Ascending aorta (tissue), 2 donors: ENCODE measurements at places on chromosomes 4 and X.

GRCh38 chr4:40763228-40763716, 13.5 kb downstream of the NSUN7 start:
- no peaks in the 10 kb centered on the region for H3K36me3 ChIP-seq
- no peak for DNase-seq
- H3K27ac ChIP-seq: no peak overlapping the region
- no peaks in the 10 kb centered on the region for H3K27me3 ChIP-seq
- H3K4me3 ChIP-seq: no peak overlapping the region
- H3K4me1 ChIP-seq: no peaks in the 10 kb centered on the region

- no peaks in the 10 kb centered on the region for H3K4me1 ChIP-seq
- no peaks in the 10 kb centered on the region for H3K36me3 ChIP-seq
- H3K27ac ChIP-seq: no peak overlapping the region
- DNase-seq: no peak
- no peak overlapping the region for H3K4me3 ChIP-seq
- H3K27me3 ChIP-seq: no peaks in the 10 kb centered on the region
Observed at GRCh38 chr4:42293967-42294813, 103.1 kb upstream of the SHISA3 start.

GRCh38 chr4:171561419-171561818, 251.8 kb upstream of the GALNTL6 start:
- no peaks in the 10 kb centered on the region for H3K4me1 ChIP-seq
- no peaks in the 10 kb centered on the region for H3K36me3 ChIP-seq
- no peak overlapping the region for H3K4me3 ChIP-seq
- no peak overlapping the region for H3K27ac ChIP-seq

DNA sequence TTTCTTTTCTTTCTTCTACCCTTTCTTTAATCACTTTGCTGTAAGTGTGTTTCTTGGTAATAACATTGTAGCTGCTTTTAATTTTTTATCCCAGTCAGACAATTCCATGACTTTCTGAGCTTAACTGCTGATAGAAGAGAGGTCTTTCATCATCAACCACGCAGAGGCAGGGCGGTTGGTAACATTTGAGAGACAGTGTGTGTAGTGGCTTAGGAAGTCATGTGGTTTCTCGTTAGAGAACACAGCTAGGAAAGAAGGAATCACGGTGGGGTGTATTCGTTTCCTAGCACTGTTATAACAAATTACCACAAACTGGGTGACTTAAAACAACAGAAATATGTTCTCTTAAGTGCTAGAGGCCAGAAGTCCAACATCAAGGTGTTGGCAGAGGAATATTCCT, 11.5 kb downstream of the PRPS2 start:
- H3K27me3 ChIP-seq: no peaks in the 10 kb centered on the region
- H3K36me3 ChIP-seq: no peaks in the 10 kb centered on the region
- no peak overlapping the region for H3K4me3 ChIP-seq
- H3K4me1 ChIP-seq: no peaks in the 10 kb centered on the region
- no peak for DNase-seq

DNA sequence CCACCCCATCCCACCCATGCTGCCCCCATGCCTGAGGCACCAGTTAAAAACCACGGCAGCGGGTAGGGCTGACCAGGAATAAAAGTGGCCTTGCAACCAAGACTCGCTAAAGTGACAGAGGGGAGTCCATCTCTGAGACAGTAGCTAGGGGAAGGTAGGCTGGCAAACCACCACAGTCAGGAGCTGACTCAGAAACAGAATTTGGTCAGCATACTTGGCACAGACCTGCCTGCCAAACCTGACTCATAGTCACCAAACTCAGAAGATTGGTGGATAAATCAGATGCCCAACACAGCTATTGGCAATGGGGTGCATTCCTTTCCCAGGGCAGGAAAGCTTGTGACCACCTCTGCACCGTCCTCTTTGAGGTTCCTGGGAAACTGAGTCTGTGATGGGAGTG, 193.8 kb downstream of the BCOR start:
- no peak for DNase-seq
- no peaks in the 10 kb centered on the region for H3K36me3 ChIP-seq
- no peak overlapping the region for H3K27ac ChIP-seq
- no peak overlapping the region for H3K4me3 ChIP-seq
- peaks cover 13% of the 10 kb centered on the region for H3K4me1 ChIP-seq

DNA sequence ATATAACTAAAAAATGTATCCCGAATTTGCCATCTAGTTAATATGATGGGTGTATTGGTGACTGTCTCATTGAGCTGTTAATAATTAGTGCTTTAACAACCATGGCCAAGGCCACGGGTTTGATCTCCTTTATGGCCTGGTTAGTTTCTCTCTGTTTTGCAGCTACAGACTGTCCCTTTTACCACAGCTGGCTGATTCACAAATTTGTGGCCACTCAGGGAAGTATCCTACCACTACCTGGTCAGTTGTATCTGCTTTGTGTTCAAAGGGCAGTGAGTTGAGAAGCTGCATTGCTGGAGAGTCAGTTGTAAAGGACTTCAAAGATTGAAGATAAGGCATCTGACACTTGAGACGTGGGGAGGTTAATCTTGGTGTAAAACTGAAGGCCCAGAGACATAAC, 219.1 kb upstream of the BMP3 start:
- no peaks in the 10 kb centered on the region for H3K36me3 ChIP-seq
- H3K27ac ChIP-seq: no peak overlapping the region
- no peaks in the 10 kb centered on the region for H3K4me1 ChIP-seq

DNA sequence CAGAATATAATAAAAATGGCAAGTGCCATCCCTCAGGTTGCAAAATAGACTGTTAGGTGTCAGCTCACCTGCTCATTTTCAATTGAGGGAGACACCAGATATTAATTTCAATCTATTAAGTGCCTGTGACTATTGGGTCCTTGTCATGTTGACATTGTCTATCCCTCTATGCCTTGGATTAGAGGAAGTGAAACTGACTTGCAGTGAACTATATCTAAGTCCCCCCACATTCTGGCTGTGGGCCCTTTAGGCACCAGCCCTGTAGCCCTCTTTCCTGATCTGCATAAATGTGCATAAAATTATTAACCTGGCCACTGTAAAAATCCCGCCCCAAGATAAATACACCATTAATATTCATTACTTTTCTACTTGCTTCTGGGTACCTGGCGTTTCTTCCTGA, 293.0 kb upstream of the CLNK start:
- no peaks in the 10 kb centered on the region for H3K27me3 ChIP-seq
- DNase-seq: no peak
- no peaks in the 10 kb centered on the region for H3K4me1 ChIP-seq

- no peaks in the 10 kb centered on the region for H3K4me1 ChIP-seq
- no peak overlapping the region for H3K27ac ChIP-seq
- no peak overlapping the region for H3K4me3 ChIP-seq
- H3K27me3 ChIP-seq: no peaks in the 10 kb centered on the region
- no peak for DNase-seq
- no peaks in the 10 kb centered on the region for H3K36me3 ChIP-seq
Observed at GRCh38 chrX:108072746-108073145, 18.6 kb downstream of the PSMD10 start.
